ENCODE measurements at places on chromosomes 12 and 14.
A peak's percentile ranks its signal among the peaks of the same experiment; 100 is the strongest.

GRCh38 chr12:95390932-95391331, 83.0 kb upstream of the METAP2 start:
- DNase-seq = no peak

GRCh38 chr14:77088219-77088618, 9.8 kb upstream of the CIPC start:
- DNase-seq = no peak

- no peak for DNase-seq
These were observed 349 bp downstream of the CDC42BPB start for GRCh38 chr14:103057028-103057371.

GRCh38 chr12:29152223-29152868, 3.3 kb downstream of the FAR2 start:
- no peak for DNase-seq

DNA sequence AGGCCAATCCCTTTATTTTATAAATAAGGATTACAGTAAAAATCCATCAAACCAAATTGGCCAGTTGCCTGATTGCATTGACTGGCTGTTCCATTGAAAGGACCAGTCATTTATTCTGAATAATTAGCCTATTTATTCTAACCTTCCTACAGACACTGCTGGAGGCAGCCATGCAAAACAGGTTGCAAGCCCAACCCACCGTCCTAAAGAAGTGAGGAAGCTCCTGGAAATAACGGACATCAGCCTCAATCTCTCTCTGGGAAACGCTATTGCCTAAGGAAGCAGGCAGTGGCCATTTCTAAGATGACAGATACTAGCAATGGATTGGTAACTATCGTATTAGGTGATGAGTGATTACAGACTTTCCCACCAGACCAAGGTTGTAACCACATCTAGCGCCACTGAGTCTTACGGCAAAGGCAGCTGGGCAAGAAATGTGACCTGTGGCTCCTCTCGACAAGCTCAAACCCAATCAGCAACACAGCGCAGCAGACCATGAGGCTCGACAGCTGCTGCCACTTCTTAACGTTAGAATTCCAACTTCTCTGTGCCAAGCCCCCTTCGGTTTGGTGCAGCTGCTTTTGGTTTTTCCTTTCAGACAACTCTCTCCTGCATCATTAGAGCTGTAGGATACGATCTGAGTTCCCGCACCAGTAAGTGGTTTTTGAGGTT, 134.2 kb downstream of the KCNK10 start:
- DNase-seq = no peak

- DNase-seq = no peak
These were observed 27.3 kb downstream of the CCDC88C start for GRCh38 chr14:91390165-91390778.

DNA sequence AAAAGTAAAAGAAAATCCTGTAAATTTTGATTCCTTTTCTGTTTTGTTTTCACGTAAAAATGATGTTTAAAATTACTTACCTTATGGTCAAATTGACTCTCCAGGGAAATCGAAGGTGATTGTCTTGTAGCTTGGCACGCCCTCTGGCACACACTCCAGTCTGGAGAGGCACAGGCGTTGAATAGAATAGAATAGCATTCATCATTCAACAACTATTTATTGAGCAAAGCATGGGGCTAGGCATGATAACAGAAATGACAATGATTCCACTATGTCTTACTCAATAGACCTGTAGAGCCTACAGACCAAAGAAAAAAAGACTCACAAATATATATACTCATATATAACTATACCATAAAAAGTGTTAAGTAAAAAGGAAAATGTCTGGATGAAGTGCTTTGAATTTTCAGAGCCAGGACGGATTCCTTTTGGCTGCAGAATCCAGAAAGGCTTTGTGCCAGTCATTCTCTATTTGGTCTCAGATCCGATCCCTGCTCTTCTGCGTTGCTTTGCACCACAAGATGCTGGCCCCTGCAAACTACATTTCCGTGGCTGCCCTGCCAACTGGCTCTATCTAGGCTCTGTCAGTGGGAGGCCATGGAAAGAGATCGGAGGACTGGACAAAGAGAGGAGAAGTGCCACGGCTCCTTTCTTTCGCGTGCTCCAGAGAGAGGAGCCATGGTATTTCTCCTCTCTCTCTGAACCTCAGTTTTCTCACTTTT, 231.8 kb downstream of the CRADD start:
- DNase-seq = peak; percentile 40

DNA sequence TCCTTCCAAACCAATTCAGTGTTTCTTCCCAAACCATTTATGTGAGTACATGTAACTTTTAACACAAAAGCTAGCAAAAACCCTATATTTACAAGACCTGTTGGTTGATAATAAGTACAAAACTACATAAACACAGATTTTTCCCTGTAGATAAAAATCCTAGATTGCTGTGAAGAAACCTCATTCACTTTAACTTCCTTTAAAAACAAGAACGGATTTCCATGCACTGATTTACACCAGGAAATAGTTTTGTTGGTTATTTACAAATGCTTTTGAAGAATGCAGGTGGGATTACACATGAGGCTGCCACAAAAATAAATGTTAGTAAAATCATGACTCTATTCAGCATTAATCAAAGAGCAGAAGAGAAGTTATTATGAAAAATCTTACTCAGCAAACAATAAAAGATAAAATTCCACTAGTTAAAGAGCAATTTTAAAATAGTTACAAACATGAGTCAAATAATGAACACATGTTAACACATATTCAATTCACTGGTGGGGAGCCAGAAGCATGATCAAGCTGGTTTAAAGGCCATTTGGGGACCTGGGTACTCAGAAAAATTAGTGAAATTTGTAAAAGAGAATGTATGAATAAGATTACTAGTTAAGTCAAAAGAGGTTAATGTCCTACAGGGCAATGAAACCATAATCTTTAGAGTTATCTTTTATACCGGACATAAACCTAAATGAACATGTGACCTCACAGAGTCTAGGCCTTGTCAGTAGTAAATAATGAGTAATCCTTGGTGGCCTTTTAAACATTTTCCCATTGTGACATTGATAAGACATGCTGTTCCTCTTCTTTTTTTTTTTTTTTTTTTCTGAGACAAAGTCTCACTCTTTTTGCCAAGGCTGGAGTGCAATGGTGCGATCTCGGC, 79.9 kb downstream of the PHLDA1 start:
- no peak for DNase-seq
